ENCODE measurements at places on chromosomes 6 and 20. TPM values are rescaled to one million over a fixed set of nuclear protein-coding genes. Genes with fewer than 3 reads are reported as not detected.

The MCHR2 gene
- total RNA-seq, result not detected

The PROKR2 gene
- total RNA-seq, result not detected

The PTCHD4 gene
- total RNA-seq, result 1.5 TPM

The VGLL2 gene
- not detected for total RNA-seq
